Hematopoietic multipotent progenitor cell (in vitro differentiated cells): ENCODE measurements at places on chromosomes 16 and 17. TPM values are rescaled to one million over a fixed set of nuclear protein-coding genes. Genes with fewer than 3 reads are reported as not detected.

DNA sequence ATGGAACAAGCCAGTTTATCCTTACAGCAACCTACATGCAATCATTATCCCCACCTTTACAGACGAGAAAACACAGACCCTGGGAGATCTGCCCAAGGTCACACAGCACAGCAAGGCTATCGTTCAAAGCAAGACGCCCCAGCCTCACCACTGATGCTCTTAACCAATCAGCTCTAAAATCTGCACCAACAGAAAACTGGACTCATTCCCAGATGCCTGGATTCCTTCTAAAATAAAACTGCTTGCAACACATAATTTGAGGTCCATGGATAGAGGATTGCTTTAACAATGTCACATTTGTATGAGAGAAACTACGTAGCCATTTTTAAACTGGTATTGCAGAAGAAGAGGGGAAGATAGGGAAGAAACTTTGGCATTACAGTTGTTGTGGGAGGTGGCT is 6.8 kb downstream of the COTL1 start:
- no peak for DNase-seq

- no peak for DNase-seq
Measured at GRCh38 chr16:11409398-11409797, 64.1 kb downstream of the RMI2 start.

DNA sequence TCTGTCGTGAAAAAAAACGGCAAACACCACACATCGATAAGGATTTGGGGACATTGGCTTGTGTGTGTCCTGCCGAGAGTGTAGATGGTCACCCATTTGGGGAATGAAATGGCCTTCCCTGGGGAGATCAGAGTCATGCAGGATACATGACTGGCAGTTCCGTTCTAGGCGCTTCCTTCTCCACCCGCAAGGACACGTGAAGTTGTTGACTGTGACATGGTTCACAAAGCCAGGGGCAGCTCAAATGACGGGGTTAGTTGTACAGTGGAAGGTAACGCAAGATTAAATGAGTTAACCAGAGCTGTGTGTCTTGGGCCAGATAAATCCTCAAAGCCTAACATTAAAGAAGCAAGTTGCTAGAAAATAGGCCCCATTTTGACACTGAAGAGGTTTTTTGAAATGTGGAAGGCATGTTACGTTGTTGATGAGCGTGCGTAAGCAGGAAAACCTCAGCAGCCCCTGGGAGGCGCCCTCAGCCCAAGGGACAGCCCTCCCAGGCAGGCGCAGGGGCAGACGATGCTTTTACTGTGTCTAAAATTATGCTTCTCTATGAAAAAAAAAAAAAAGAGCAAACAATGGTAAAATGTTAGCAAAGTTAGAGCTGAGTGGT is 35.9 kb upstream of the CHMP6 start:
- no peak for DNase-seq

GRCh38 chr16:56330476-56330875 is 94.9 kb downstream of the AMFR start:
- no peak for DNase-seq

- DNase-seq: no peak
Measured at GRCh38 chr16:82027629-82028064, 7.4 kb upstream of the HSD17B2 start.

DNA sequence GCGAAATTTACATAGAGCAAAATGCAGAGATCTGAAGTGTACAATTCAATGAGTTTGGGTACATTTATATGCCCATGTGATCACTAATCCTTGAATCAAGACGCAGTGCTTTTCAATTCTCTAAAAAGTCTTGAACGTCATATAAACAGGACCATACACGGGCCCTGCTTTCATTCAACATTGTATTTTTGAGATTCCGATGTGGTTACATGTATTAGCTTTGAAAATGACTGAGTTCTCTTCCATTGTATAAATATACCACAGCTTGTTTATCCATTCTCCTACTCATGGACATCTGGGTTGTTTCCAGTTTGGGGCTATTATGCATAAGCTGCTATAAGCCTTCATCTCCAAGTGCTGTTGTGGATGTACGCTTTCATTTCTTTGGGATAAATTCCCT is 45.5 kb downstream of the ZCCHC14 start:
- no peak for DNase-seq

Gene GNAO1
- total RNA-seq: under 0.01 TPM

Gene FBXO39
- 0.81 TPM for total RNA-seq
